ENCODE measurements at places on chromosomes 4 and X. TPM values are rescaled to one million over a fixed set of nuclear protein-coding genes. Genes with fewer than 3 reads are reported as not detected.

CTAG1B gene
- total RNA-seq, result not detected

EOLA2 gene
- 63.9 TPM for total RNA-seq

TEX13C gene
- total RNA-seq, result not detected

NPY2R gene
- total RNA-seq, result not detected

TEX11 gene
- total RNA-seq, result not detected

PSMD10 gene
- 17.5 TPM for total RNA-seq

DGKK gene
- not detected for total RNA-seq

LONRF3 gene
- 17.0 TPM for total RNA-seq

SLC9B1 gene
- 4.6 TPM for total RNA-seq

PPP1R2C gene
- total RNA-seq, result not detected

MAGEA2B gene
- total RNA-seq, result not detected

XKRX gene
- 0.18 TPM for total RNA-seq

DNA sequence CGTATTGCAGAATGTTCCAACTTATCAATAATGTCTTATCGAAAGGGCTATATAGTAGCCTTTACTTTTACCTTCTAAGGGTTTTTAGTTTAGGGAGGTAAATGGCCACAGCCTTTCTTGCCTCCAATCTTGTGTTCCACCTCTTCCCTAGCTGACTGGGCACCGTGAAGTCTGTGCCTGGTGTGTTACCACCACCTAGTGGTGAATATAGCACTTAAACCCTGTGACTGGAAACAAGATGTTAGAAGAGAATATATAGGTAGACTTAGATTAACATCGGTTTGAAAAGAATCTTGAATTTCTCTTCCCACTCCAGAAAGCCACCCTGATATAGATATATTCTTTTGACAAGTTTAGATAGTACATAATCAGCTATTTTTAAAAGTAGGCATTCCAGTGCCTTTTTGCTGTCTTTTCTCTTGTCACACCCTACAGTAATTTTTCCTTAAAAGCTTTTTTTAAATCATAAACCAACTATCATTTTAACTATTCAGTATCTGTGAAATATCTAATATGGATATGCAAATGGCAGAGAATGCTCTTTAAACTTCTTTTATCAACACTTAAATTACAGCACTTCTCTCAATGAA lies 27.8 kb upstream of the ADH7 start:
- DNase-seq, result no peak
- no peak overlapping the region for H3K4me3 ChIP-seq
- peaks cover 2% of the 10 kb centered on the region for H3K4me1 ChIP-seq
- H3K27ac ChIP-seq, result no peak overlapping the region
- peaks cover 58% of the 10 kb centered on the region for H3K27me3 ChIP-seq

- H3K4me1 ChIP-seq, result peaks cover 46% of the 10 kb centered on the region
- H3K36me3 ChIP-seq, result no peaks in the 10 kb centered on the region
- peak overlapping the region; percentile 70 for H3K4me3 ChIP-seq
- DNase-seq, result no peak
- no peaks in the 10 kb centered on the region for H3K27me3 ChIP-seq
These were observed 7.7 kb downstream of the GAK start for GRCh38 chr4:924107-925096.

- peaks cover 2% of the 10 kb centered on the region for H3K36me3 ChIP-seq
- H3K4me3 ChIP-seq, result no peak overlapping the region
- no peak overlapping the region for H3K27ac ChIP-seq
These were observed 68.4 kb upstream of the SCOC start for GRCh38 chr4:140305053-140305452.

GRCh38 chrX:39975101-39975925 lies 122.4 kb downstream of the BCOR start:
- H3K36me3 ChIP-seq, result peaks cover 3% of the 10 kb centered on the region
- no peak for DNase-seq
- H3K27ac ChIP-seq, result no peak overlapping the region
- H3K4me3 ChIP-seq, result no peak overlapping the region
- no peaks in the 10 kb centered on the region for H3K4me1 ChIP-seq

DNA sequence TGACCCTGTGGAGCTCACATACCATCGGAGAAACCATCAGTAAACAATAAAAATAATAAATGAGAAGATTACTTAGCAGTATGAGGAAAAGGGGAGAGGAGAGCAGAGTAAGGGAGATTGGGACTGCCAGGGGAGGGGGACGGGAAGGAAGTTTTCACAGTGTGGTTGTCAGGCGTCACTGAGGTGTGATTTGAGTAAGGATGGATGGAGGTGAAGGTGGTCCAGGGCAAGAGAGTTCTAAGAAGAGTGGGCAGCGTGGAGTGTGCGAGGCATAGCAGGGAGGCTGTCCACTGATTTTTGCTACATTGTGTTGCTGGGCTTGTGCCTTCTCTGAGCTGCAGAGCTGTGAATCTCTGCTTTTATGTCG lies 119.1 kb downstream of the HPGD start:
- H3K27me3 ChIP-seq, result peaks cover 5% of the 10 kb centered on the region
- H3K4me1 ChIP-seq, result no peaks in the 10 kb centered on the region
- H3K4me3 ChIP-seq, result no peak overlapping the region
- no peak overlapping the region for H3K27ac ChIP-seq
- no peaks in the 10 kb centered on the region for H3K36me3 ChIP-seq

DNA sequence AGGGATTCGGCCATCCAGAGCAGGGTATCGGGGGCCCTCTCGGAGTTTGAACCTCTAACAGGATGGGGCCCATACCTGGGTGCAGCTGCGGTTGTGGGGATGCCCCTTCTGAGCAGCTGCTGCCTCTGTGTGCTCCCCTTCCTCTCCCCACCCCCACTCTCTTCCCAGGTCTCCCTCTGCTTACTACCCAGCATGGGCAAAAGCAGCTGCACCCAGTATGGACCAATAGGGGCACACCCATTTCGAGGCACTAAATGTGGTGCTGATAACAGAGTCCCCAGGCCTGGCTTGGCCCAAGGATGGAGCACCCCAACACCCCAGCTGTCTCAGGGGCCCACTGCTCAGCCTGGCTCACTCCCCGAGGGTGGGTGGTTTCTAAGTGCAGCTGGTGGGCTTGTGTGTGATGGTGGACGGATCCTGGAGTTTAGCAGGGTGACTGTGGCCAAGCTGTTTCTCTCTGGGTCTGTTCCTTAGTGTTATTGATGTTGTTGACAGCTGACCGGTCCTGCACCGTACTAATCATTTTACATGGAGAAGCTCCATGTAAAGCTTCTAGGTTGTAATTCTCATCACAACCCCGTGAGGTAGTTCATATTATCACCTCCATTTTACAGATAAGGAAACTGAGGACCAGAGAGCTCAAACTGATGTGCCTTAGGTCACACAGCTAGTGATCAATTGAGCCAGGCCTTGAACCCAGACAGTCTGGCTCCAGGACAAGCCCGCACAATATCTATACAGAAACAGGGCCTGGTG lies 13.1 kb upstream of the KIAA0232 start:
- DNase-seq, result no peak
- peaks cover 20% of the 10 kb centered on the region for H3K4me1 ChIP-seq
- H3K36me3 ChIP-seq, result no peaks in the 10 kb centered on the region
- no peak overlapping the region for H3K27ac ChIP-seq

DNA sequence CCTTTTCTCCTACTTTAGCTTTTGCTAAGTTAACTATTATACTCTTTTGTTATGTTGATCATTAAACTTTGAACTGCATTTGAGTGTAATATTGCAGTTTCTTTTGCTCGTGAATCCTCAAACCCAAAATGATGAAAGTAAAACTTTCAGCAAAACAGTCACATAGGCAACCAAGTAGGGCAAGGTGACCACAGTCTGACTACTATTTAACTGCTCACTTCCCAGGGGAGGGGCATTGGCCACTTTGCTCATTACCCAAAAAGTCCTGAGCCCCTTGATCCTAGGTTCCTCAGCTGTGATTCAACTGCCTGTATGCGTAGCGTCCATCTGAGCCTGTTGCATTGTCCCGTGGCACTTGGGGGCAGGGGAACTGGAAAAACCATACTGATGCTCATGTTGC lies 17.0 kb downstream of the RBMX2 start:
- no peak for DNase-seq
- H3K4me3 ChIP-seq, result no peak overlapping the region
- no peaks in the 10 kb centered on the region for H3K4me1 ChIP-seq
- H3K27me3 ChIP-seq, result no peaks in the 10 kb centered on the region
- H3K27ac ChIP-seq, result no peak overlapping the region
- no peaks in the 10 kb centered on the region for H3K36me3 ChIP-seq

DNA sequence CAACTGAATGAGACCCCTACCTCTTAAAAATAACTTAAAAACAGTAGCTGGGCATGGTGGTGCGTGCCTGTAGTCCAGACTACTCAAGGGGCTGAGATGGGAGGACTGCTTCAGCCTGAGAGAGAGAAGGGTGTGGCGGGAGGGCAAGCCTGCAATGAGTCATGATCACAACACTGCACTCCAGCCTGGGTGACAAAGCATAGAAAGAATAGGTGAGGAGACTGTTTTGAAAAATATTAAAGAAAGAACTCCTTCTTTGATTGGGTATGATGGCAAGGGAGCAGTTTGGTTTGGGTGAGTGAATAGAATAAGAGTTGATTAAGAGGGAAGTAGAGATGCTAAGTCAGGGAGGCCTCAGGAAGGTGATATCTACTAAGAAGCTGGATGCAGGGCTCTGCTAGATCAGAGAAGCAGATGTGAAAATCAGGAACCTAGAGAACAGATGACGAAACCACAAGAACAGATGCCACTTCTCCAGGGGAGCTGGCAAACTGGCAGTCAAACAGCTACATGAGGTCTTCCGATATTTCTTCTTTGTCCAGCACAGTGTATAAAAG lies 318.6 kb downstream of the OPHN1 start:
- H3K27me3 ChIP-seq, result no peaks in the 10 kb centered on the region
- H3K4me1 ChIP-seq, result no peaks in the 10 kb centered on the region
- H3K27ac ChIP-seq, result no peak overlapping the region
- no peak for DNase-seq
- no peaks in the 10 kb centered on the region for H3K36me3 ChIP-seq
- no peak overlapping the region for H3K4me3 ChIP-seq

- no peaks in the 10 kb centered on the region for H3K27me3 ChIP-seq
- no peaks in the 10 kb centered on the region for H3K36me3 ChIP-seq
- no peak for DNase-seq
- no peak overlapping the region for H3K27ac ChIP-seq
- H3K4me3 ChIP-seq, result no peak overlapping the region
These were observed 431.6 kb downstream of the GABRG1 start for GRCh38 chr4:45692131-45692735.

GRCh38 chr4:7655511-7656243 lies 220.9 kb upstream of the PSAPL1 start:
- H3K27me3 ChIP-seq, result peaks cover 10% of the 10 kb centered on the region
- H3K27ac ChIP-seq, result no peak overlapping the region
- H3K4me3 ChIP-seq, result no peak overlapping the region
- DNase-seq, result no peak
- peaks cover 2% of the 10 kb centered on the region for H3K36me3 ChIP-seq

DNA sequence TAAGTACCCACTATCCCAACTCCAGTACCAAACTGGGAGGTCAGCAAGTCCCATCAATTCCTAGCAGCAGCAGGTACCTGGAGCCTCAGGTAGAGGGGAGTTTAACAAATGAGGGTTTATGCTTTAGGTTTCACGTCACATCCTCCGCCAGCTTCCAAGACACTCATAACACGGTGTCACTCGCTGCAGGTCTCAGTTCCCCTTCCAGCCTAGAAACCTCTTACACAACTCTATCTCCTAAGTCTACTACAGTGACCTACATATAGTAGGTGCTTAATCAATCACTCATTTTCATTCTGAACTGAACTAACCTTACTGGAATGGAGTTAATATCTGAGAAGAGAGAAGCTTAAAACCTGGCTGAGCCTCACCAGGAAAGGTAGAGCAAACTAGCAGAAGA lies 96.0 kb downstream of the EFHC2 start:
- DNase-seq, result no peak
- H3K27me3 ChIP-seq, result no peaks in the 10 kb centered on the region
- no peak overlapping the region for H3K27ac ChIP-seq
- peaks cover 2% of the 10 kb centered on the region for H3K36me3 ChIP-seq
- H3K4me3 ChIP-seq, result no peak overlapping the region
- peaks cover 13% of the 10 kb centered on the region for H3K4me1 ChIP-seq

DNA sequence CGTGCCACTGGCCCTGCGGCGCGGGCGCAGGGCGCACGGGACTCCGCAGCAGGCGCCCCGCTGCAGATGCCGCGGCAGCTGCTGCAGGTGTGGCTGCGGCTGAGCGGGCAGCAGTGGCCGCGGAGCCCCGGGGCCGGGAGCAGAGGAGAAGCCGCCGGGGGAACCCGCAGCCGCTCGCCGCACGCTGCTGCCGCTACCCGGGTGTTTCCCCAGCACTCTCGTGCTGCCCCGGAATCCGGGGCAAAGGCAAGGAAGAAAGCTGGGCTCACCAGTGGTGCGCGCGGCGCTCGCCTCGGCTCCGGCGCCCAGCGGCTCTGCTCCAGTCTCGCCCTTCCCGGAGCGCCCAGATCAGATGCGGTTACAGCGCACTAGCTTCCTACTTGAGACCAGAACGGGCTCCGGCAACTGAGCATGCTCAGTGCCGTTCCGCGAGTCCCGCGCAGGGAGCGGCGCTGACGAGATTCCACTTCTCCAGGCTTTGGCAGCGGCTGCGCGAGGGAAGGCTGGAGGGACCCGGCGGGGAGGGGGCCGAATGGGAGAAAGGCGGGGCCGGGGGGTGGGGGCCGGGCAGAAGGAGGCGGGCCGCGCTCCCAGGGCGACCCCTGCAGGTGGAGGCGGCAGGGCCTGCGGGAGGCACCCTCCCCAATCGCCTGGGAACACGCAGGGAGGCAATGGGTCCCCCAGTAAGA lies at the start of gene APBB2:
TSS of gene APBB2 (minus strand) at position 407 of the 689 bp plus-strand sequence. CDS start 181,288 bp downstream, outside the sequence.
- no peak for DNase-seq
- peaks cover 13% of the 10 kb centered on the region for H3K4me1 ChIP-seq
- peaks cover 60% of the 10 kb centered on the region for H3K27me3 ChIP-seq
- peak within 1 kb of the TSS; percentile 84 for H3K4me3 ChIP-seq
- H3K36me3 ChIP-seq, result no peaks in the 10 kb centered on the region

- peaks cover 2% of the 10 kb centered on the region for H3K36me3 ChIP-seq
- H3K4me3 ChIP-seq, result no peak overlapping the region
- no peak overlapping the region for H3K27ac ChIP-seq
- H3K27me3 ChIP-seq, result no peaks in the 10 kb centered on the region
- no peak for DNase-seq
These were observed 44.2 kb downstream of the ABHD18 start for GRCh38 chr4:128009428-128009827.
